ENCODE measurements at places on chromosomes 6 and 20.

DNA sequence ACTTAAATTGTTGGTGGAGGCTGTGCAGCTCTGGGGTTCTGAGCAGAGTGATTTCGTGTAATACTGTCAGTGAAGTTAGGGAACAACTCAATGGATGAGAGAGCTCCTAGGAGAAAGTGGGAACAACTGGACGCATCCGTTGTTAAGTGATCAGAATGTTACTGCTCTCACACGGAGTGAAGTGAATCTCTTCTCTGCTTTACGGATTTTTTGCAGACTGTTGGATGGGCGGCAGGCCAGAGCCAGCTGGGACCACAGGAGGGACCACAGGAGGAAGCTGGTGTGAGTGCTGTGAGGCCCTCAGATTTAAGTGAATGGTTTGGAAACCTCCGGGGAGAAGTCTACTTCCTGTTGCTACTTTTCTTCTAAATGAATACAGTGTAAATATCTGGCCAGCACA lies 23.7 kb upstream of the PPP1R14C start:
- DNase-seq, result no peak
- no peak overlapping the region for H3K4me3 ChIP-seq
- no peak overlapping the region for H3K27ac ChIP-seq
- H3K4me1 ChIP-seq, result no peaks in the 10 kb centered on the region
- no peaks in the 10 kb centered on the region for H3K36me3 ChIP-seq

DNA sequence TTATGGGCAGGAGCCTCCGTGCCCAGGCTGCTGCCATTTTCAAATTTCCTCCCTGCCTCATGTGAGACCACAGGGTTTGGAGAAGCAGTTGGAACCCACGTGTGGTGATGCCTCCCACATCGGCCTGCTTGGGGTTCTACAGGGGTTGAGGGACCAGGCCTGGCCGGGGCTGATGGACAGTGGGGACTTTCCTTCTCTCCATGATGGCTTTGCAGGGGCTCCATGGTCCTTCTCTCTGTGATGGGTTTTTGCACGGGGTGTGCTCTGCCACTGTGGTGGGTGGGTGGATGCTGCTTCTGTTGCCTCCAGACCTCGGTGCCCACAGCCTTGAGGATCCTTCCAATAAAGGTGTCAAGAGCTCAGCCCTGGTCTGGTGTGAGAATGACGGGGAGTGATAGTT lies 54.4 kb downstream of the ADNP start:
- H3K4me3 ChIP-seq, result no peak overlapping the region
- no peaks in the 10 kb centered on the region for H3K4me1 ChIP-seq
- no peak overlapping the region for H3K27ac ChIP-seq
- no peaks in the 10 kb centered on the region for H3K27me3 ChIP-seq
- DNase-seq, result no peak

DNA sequence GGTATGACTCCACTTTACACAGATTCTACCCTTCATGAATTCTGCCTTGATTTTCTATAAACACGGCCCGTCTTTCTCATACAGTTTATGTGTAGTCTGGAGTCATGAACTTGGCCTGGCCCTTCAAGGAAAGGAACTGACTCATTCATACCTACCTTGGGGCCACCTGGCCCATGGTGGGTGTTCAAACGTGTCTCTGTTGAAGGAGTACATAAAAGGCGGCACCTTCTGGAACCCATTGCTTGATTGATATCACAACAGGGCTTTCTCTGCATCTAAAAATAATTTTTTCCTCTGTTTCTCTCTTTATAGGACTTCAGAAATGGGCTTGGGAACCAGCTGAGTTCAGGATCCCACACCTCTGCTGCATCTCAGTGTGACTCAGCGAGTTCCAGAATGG lies 363.0 kb upstream of the SOX4 start:
- DNase-seq, result no peak
- H3K27ac ChIP-seq, result no peak overlapping the region
- no peaks in the 10 kb centered on the region for H3K27me3 ChIP-seq
- H3K4me1 ChIP-seq, result no peaks in the 10 kb centered on the region

GRCh38 chr20:63536997-63537524 lies at the start of gene PTK6:
PTK6 (minus strand) TSS chr20:63537376; CDS start chr20:63537314, 62 bp downstream.
- H3K36me3 ChIP-seq, result no peaks in the 10 kb centered on the region
- H3K27me3 ChIP-seq, result no peaks in the 10 kb centered on the region
- H3K27ac ChIP-seq, result peak within 1 kb of the TSS; percentile 65
- no peak for DNase-seq
- H3K4me3 ChIP-seq, result peak within 1 kb of the TSS; percentile 42

- H3K27ac ChIP-seq, result no peak overlapping the region
- H3K36me3 ChIP-seq, result no peaks in the 10 kb centered on the region
- H3K4me3 ChIP-seq, result no peak overlapping the region
- no peaks in the 10 kb centered on the region for H3K27me3 ChIP-seq
- peak; percentile 22 for DNase-seq
Measured at GRCh38 chr20:21008951-21009350, 97.2 kb downstream of the LINC00237 start.

DNA sequence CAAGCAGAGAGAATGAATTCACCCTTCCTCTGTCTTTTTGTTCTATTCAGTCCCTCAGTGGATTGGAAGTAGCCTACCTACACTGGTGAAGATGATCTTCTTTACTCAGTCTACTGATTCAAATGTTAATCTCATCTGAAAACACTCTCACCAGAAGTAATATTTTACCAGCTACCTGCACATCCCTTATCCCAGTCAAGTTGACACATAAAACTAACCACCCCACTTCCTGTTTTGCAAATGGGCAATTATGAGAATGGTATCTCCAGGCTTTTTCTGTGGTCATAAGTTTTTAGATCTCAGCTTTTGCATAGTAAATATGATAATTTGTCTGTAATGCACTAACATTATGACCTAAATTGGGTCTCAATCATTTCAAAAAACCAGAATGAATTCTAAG lies 228.8 kb upstream of the ECI2 start:
- no peak overlapping the region for H3K27ac ChIP-seq
- peaks cover 6% of the 10 kb centered on the region for H3K4me1 ChIP-seq
- no peak overlapping the region for H3K4me3 ChIP-seq
- no peaks in the 10 kb centered on the region for H3K27me3 ChIP-seq
- H3K36me3 ChIP-seq, result no peaks in the 10 kb centered on the region

DNA sequence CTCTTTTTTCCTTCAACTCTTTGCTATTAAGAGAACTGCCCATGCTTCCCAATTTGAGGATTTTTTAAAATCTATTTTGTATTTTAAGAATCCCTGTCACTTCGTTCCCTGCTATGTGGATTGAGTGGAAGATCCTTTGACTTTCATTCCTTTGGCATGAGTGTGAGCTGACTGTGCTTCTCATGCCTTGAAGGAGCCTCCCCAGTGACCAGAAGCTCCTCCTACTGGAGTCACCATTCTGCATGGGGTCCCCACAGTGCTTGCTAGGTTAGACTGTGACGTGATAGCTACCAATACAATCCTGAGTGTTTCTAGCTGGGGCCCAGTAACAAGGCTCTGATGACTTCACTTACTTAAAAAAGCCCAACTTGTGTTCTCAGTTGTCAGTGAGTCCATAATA lies 104.4 kb upstream of the LAMP5 start:
- no peaks in the 10 kb centered on the region for H3K4me1 ChIP-seq
- H3K36me3 ChIP-seq, result no peaks in the 10 kb centered on the region
- H3K27me3 ChIP-seq, result no peaks in the 10 kb centered on the region
- no peak for DNase-seq

DNA sequence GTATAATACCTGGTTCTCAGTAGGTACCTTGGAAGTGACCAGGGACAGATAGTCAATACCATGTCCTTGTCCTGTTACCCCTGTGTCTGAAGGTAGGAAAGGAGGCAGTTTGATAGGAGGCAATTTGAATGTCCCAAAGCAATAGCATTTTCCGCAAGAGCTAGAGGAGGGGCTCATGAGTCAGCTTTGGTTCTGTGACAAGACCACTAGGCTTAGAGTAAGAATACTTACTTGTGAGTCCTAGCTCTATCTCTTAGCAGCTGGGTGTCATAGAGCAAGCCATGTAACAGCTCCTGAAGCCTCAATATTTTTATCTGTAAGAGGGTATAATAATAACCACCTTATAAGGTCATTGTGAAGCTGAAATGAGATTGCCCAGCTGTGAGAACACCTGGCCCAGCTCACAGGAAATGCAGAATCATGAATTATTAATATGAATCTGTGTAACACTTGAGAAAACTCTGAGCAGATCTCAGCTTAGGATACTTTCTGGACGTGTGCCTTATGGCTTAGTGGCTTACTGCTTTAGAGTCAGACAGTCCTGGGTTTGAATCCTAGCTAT lies 58.6 kb downstream of the DAAM2 start:
- no peaks in the 10 kb centered on the region for H3K27me3 ChIP-seq
- no peaks in the 10 kb centered on the region for H3K36me3 ChIP-seq
- H3K27ac ChIP-seq, result no peak overlapping the region
- H3K4me3 ChIP-seq, result no peak overlapping the region
- no peak for DNase-seq

GRCh38 chr6:10099529-10100140 lies 315.2 kb downstream of the TFAP2A start:
- H3K4me1 ChIP-seq, result no peaks in the 10 kb centered on the region
- no peaks in the 10 kb centered on the region for H3K36me3 ChIP-seq
- no peak overlapping the region for H3K27ac ChIP-seq
- DNase-seq, result no peak

GRCh38 chr6:105983763-105984162 lies 102.4 kb upstream of the PRDM1 start:
- no peak overlapping the region for H3K27ac ChIP-seq
- no peaks in the 10 kb centered on the region for H3K36me3 ChIP-seq
- no peaks in the 10 kb centered on the region for H3K27me3 ChIP-seq
- no peak overlapping the region for H3K4me3 ChIP-seq
- DNase-seq, result no peak
- peaks cover 18% of the 10 kb centered on the region for H3K4me1 ChIP-seq

DNA sequence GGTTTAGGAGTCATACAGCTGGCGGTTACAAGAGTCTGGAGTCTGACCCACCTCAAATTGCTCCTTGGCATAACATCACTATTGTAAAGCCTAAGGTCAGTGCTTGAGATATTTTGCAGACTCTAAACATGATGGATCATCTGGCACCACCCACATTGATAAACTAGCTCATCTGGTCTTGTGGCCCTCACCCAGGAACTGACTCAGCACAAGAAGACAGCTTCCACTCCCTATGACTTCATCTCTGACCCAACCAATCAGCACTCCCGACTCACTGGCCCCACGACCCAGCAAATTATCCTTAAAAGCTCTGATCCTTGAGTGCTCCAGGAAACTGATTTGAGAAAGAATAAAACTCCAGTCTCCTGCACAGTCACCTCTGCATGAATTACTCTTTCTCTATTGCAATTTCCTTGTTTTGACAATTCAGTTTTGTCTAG lies 115.9 kb downstream of the CD24 start:
- H3K36me3 ChIP-seq, result no peaks in the 10 kb centered on the region
- no peak for DNase-seq
- peaks cover 20% of the 10 kb centered on the region for H3K4me1 ChIP-seq
- H3K27me3 ChIP-seq, result no peaks in the 10 kb centered on the region
- H3K27ac ChIP-seq, result peak overlapping the region; percentile 57
- no peak overlapping the region for H3K4me3 ChIP-seq

- peaks cover 21% of the 10 kb centered on the region for H3K4me1 ChIP-seq
- no peak overlapping the region for H3K4me3 ChIP-seq
- no peak overlapping the region for H3K27ac ChIP-seq
- DNase-seq, result no peak
- no peaks in the 10 kb centered on the region for H3K27me3 ChIP-seq
Measured at GRCh38 chr20:57325632-57326356, 3.8 kb upstream of the SPO11 start.

DNA sequence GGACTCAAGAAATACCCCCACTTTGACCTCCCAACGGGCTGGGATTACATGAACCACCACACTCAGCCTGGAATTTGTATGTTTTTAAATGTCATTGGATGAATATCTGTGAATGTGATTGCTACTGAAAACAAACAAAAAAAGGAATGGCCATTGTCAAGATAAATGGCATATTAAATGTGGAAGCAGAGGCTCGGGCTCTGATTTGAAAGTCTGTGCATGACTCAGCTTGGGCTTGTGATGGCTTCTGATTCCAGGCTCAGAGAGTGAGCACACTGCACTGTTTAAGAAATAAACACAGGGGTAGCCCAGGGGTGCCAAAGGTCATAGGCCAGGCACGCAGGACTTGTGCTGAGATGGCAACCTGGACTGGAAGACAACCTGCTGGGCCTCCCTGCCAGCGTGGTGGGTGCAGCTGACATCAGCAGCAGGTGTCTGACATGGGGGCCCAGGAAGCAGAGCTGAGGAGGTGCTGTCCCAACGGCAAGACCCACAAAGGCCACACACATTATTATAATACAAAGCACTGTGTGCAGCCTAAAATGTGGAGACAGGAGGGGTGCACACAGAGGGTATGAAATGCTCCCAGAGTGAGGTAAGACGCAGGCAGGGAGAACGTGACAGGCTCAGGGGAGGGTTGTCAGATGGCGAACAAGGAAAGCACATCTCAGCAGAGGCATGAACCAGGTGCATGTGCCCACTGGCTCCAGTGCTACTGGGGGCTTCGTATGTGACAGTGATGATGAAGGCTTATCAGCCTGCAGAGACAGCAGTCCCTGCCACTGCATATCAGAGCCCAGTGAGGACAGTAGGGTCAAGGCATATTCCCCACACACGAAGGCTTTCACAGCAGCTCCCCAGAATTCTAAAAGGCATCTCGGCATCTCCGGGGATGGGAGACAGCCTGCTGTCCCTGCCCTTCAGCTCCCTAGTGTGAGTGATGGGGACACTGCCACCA lies 169.4 kb downstream of the SYNDIG1 start:
- H3K4me3 ChIP-seq, result no peak overlapping the region
- H3K27me3 ChIP-seq, result no peaks in the 10 kb centered on the region
- H3K27ac ChIP-seq, result no peak overlapping the region
- no peaks in the 10 kb centered on the region for H3K36me3 ChIP-seq

DNA sequence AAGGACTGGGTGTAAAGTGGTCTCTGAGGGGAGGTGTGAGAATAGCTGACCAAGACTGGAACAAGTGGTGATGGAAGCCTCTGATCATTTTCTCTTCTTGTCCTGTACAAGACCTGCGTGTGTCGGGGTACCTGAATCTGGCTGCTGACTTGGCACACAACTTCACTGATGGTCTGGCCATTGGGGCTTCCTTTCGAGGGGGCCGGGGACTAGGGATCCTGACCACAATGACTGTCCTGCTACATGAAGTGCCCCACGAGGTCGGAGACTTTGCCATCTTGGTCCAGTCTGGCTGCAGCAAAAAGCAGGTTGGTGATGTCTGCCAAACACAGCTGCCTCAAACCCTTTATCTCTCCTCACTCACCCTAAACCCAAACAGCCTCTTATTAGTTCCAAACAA lies 1.7 kb upstream of the HSD17B8 start:
- no peaks in the 10 kb centered on the region for H3K36me3 ChIP-seq
- no peak overlapping the region for H3K27ac ChIP-seq

GRCh38 chr6:76506808-76507207 lies 434.3 kb upstream of the IMPG1 start:
- no peaks in the 10 kb centered on the region for H3K27me3 ChIP-seq
- no peak for DNase-seq
- no peaks in the 10 kb centered on the region for H3K36me3 ChIP-seq
- H3K27ac ChIP-seq, result no peak overlapping the region
- no peak overlapping the region for H3K4me3 ChIP-seq

- no peak overlapping the region for H3K27ac ChIP-seq
- DNase-seq, result no peak
- peak overlapping the region; percentile 33 for H3K4me3 ChIP-seq
- no peaks in the 10 kb centered on the region for H3K27me3 ChIP-seq
- H3K4me1 ChIP-seq, result peaks cover 35% of the 10 kb centered on the region
Measured at GRCh38 chr6:15400572-15401004, 154.7 kb downstream of the JARID2 start.

All from vagina (tissue), 2 donors.